ENCODE measurements at places on chromosomes 5 and 9.

DNA sequence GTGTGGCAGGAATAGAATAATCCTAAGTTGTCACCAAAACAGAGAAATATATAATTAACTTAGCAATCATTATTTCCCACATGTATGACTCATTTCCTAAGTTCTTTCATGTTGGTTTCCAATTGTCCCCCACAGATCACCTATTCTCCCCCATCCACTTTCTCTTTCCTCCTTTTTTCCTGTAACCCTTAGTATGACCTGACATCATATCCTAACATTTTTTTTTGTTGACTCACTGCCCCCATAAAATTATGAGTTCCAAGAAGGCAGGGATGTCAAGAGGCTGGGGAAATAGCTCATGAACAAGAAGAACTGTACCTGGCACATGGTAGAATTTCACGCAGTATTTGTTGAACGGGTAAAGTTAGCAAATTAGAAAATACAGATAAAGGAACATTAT is 186.7 kb downstream of the DCP2 start:
- no peak for DNase-seq

DNA sequence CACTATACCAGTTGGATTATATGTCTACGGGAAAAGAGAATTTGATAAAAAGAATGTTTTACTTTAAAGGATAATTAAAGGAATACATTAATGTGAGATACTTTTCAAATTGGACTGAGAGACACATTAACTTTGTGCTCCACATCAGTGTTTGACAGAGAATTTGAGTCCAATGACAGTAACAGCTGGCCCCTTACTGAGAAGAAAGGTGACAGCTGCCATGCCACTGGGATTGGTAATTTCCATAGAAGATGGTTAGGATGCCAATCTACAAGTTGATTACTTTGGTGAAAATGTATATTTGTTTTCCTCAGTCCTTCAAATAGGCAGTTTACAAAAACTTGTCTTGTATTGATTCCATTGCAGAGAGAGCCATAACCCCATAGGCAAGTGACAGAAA is 578.4 kb downstream of the SLCO4C1 start:
- DNase-seq = no peak

DNA sequence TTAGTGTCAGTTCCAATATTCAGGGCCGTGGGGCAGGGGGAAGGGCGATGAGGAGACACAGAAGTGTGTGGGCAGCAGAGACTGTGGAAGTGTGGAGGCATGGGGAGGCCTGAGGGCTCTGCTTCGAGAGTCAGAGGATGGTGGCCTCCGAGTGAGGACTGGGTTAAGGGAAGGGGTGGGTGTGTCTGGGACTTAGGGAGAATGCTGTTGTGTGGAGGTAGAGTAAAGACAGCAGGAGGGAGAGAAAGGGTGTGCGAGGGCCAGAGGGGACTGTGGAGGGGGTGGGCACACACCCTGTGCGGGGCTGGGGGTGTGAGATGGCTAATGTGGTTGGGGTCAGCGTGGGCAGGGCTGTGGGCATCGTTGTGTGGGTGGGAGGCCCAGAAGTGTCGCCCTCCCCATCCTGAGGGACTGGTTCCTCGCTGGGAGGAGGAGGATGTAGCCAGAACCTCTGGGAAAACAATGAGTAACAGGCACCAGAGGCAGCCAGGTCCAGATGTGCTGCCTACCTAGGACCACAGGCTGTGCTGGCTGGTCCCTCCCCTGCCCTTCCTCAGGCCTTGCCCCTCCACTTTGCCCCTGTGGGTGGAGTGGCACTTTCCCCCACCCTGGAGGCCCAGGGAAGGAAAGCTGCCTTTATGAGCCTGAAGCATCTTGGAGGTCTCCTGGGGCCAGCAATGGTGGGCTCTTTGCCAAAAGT is 4.2 kb downstream of the USP20 start:
- DNase-seq = no peak

DNA sequence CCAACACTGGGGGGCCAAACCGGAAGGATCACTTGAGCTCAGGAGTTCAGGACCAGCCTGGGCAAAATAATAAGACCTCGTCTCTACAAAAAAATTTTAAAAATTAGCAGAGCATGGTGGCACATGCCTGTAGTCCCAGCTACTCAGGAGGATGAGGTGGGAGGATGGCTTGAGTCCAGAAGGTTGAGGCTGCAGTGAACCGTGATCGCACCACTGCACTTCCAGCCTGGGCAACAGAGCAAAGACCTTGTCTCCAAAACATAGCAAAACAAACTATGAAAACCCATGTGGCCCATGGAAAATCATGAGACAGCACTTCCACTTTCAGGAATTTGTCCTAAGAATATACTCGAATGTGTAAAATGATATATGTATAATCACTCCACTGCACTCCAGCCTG is 6.1 kb downstream of the SETX start:
- DNase-seq = no peak

- DNase-seq = no peak
These were observed 3.4 kb upstream of the HMCN2 start for GRCh38 chr9:130262061-130262745.

- DNase-seq = no peak
These were observed 4.7 kb upstream of the PURA start for GRCh38 chr5:140109018-140109758.

- no peak for DNase-seq
These were observed 112.9 kb downstream of the ST8SIA4 start for GRCh38 chr5:100790170-100790665.
